NCI-H1417 (cell line): ENCODE measurements at places on chromosomes 11 and 22.

- no peak for DNase-seq
These were observed 1075.0 kb downstream of the BRD1 start for GRCh38 chr22:48752451-48753380.

- DNase-seq = no peak
These were observed 14.1 kb downstream of the KBTBD3 start for GRCh38 chr11:106063009-106063408.

- no peak for DNase-seq
These were observed 25.4 kb upstream of the ARHGAP20 start for GRCh38 chr11:110737593-110737992.

- no peak for DNase-seq
These were observed 169.9 kb downstream of the CTTN start for GRCh38 chr11:70568035-70568813.

DNA sequence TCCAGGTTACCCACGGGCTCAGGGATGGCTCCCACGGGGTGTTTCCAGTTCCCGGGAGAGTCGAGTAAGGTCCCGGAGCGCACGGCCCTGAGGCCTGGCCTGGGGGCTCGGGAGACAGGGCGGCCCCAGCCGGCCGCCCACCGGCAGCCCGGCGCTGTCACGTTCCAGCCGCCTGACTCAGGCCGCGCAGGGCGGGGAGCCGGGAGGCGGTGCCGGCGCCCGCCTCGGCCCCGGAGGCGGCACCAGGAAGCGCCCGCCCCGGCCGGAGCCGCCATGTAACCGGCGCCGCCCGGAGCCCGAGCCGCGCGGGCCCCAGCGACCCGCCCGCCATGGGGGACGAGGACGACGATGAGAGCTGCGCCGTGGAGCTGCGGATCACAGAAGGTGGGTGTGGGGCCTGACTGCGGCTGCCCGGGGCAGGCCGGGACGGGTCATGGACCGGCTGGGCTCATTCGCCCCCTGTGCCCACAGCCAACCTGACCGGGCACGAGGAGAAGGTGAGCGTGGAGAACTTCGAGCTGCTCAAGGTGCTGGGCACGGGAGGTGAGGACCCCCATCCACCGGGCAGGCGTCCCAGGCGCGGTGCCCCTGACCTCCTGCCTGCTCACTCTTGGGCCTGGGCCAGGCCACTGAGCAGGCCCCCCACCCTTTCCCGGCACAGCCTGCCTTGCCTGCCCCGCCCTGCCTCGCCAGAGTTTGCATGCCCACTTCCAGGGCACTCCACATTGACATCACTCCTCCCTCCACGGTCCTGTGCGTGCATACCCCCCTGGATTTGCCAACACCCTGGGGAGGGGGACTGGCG lies at the start of gene RPS6KA4:
Gene RPS6KA4, plus strand, starts transcription at position 256 of the 805 bp plus-strand sequence. Its CDS starts 74 bp downstream, at position 330.
- DNase-seq = peak; percentile 73

DNA sequence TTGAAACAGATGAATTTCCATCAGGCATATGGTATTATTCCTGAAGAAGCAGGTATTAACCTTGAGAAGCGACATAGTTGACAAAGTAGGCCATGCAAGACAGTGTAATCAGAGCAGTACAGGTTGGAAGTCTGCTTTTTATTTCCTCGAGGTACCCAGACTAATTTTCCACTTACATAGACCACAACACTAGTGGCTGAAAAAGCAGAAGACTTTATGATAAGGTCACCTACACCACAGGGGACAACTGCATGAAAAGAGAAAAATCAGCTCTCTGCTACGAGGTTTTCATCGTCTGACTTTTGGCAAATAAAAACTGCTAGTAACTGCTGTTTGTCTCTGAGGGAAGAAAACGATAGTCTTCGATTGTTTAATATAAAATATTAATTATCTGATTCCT lies 77.5 kb downstream of the CNTN5 start:
- no peak for DNase-seq

GRCh38 chr11:119023741-119024140 lies 5.2 kb downstream of the TRAPPC4 start:
- no peak for DNase-seq

DNA sequence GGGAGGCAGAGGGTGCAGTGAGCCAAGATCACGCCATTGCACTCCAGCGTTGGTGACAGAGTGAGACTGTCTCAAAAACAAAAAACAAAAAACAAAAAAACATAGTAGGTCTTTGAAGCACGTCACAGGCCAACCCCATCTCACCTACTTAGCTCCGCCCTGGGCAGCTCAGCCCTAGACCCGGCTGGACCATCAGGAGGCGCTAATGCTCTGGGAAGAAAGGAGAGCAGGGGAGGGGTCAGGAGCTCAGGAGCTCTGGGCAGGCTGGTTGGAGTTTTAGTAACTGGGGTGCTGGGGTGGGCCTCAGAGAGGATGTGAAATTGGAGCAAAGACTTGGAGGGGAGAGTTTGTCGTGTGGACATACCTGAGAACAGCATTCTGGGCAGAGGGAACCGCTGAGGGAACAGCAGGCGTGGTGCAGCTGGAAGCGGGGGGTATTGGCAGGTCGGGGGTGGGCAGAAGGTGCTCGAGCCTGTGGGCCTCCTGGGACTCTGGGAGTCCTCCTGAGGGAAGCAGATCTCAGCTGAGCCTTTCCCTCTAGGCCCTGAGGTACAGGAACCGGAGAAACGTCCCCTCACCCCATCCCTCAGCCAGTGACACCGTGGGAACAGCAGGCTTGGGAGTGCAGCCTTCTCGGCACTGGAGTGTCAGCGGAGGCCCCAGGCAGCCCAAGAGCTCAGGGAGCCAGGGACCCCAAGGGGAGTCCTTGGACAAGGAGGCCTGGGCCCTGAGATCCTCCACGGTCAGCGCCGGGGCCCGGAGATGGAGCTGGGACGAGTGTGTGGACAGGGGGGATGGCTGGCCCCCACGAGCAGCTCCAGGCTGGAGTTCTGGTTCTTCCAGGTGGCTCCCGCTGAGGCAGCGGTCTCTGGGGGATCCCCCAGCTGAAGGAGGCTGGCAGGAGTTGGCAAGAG lies 2.2 kb upstream of the RPS6KA4 start:
- DNase-seq = no peak

DNA sequence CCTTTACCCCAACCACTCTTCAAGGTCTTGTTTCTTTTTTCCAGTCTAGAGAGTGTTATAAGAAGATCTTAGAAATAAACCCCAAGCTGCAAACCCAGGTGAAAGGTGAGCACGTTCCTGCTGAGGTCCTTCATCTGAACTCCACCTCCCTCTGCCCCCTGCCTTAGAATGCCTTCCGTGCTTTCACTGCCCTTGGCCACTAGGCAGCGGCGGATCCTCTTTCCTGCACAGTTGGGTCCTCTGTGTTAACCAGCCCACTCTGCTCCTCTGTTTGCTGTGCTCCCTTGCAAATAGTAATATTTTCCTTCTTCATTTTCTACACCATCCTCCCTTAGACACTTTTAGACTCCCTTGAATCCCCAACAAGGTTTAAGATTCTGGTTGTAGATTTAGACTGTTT lies 24.3 kb downstream of the TTC12 start:
- DNase-seq = no peak

- no peak for DNase-seq
These were observed 17.6 kb downstream of the SMIM38 start for GRCh38 chr11:69173331-69173730.

DNA sequence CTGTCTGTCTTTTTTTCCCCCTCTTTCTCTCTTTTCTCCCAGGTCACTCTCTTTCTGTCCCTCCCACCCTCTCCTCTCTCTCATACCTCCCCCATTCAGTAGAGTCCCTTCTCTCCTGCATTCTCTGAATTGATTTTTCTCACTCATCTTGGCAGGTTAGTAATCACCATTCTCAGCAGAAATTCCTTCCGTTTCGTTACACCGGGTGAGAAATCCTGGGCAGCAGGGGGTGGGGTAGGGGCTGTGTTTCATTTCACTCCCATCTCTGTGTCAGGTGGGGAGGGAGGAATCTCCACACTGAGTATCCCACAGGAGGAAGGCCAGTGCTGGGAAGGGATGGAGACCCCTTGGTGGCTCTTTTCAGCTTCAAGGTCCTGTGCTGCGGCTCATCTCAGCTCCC lies 253.5 kb downstream of the MIAT start:
- DNase-seq = no peak

DNA sequence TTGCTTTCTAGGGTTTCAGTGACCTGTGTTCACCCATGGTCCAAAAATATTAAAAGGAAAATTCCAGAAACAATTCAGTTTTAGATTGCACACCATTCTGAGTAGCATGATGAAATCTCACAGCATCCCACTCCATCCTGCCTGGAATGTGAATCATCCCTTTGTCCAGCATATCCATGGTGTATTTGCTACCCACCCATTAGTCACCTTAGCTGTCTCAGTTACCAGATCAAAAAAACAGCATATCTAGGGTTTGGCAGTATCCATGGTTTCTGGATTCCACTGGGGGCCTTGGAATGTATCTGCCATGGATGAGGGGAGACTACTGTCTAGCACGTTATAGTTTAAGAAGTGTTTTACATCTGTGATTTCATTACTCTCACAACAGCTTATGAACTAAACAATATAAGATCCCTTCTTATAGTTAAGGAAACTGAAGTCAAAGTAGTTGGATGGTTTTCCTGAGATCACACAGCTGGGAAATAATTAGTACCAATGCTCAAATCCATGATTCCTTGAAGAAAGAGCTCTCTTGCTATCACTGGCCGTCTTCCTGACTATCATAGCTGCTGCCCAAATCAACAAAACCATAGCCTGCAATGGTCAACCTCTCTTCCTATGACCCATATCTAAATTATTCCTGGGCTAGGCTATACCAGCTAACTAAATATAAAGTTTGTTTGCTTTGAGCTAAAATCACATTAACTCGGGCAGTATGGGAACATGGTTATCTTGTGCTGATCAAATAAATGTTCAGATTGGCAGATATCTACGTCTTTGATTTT lies 122.6 kb downstream of the MICAL2 start:
- no peak for DNase-seq

DNA sequence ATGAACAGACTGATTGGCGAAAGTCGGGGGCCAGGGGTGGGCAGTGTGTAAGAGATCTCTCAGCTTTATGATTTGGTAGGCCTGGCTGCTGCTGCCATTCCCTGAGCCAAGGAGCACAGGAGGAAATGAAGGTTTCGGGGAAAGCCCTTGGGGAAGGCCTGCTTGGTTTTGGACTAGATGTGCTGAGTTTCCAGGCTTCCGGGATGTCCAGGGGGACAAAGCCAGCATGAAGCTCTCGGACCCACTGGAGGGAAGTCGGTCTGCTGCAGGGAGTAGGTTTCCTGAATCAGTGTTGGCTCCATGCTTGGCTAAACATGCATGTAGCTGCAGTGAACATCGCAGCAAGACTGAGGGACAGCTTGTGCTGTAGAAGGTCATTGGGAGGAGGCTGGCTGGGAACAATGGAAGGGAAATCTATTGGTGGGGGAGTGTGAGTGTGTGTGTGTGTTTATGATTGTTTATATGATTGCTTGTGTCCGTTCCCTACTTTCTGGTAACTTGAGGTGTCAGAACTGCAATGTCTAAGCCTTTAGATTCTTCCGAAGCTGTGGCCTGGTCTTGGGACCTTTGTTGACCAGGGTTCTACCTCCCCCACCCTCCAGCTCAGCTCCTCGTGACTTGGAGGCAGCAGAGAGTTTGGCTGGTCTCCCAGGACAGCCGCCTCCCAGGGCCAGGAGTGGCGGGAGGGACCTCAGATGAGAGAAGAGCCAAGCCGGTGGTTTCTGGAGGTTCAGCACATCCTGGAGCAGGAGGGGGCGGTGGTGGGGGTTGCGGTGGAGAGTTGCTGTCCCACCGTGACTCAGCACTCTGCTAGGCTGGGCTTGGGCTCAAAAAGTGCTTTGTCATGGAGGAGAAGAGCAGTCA lies 4.0 kb upstream of the FTH1 start:
- DNase-seq = no peak

GRCh38 chr11:64876835-64877341 lies 1.5 kb downstream of the EHD1 start:
- DNase-seq = no peak

GRCh38 chr22:37897807-37898206 lies 8.3 kb upstream of the MICALL1 start:
- no peak for DNase-seq

DNA sequence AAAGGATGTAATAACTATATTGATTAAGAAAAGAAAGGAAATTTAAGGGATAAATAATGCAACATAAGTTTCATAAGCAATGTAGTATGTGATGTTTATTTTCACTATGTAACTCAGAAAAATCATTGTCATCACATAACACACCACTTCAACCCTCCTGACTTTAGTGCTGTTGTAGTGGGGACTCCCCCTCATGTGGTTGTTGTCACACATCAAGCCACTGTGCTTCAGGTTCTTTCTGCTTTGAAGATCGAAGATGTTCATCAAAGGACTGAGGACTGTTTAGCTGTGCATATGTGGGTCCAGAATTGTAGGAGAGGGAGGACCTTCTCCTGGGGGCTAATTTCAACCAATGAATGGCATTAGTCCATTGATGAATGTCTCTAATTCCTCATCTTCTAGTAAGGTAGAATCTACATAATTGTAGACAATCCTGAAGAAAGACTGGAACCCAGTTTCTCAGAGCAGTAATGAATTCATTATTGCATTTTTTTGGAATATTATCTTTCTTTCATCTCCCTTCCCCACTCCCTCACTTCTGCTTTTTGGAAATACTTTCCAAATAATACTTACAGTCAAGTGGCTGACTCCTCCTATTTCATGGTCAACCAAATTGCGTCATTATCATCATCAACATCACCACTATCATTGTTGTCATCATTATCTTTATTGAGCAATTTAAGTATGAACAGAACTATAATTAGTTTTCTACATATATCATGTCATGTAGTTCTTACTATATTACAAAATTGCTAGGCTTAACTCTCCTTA lies 9.8 kb upstream of the CARD16 start:
- DNase-seq = no peak

DNA sequence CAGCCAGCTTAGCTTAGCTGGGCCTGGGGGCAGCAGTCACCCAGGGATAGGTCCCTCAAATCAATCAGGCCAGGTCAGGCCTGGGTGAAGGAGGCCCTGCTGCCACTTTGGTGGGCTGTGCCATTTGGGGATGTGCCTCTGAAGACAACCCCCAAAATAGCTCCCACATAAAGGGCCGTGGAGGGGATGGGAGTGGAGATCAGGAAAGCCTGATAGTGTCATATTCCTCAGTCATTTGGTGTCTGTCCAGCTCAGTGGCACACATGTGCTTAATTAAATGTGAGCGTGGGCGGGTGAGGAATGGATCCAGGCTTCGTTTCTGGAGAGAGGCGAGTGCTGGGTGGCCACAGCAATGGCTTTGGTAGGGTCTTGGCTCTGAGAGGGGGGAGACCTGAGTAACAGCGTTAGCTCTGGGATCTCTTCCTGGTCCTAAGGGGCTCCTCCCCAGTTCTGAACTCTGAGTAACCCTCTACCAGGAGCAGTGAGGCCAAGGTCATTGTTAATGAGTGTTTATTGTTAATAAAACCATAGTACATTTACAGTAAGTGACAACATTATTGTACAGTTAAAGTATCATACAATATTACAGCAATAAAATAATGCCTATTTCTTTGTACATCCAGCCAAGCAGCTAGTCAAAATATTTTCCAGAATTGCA lies 45.2 kb downstream of the NAT10 start:
- no peak for DNase-seq
